ENCODE measurements at places on chromosomes 2 and 18.

- DNase-seq, result no peak
These were observed 42.5 kb upstream of the GPR39 start for GRCh38 chr2:132374151-132374550.

GRCh38 chr2:8457699-8458502 lies 224.0 kb upstream of the ID2 start:
- DNase-seq, result no peak

GRCh38 chr2:239858179-239858578 lies 167.0 kb downstream of the NDUFA10 start:
- no peak for DNase-seq

DNA sequence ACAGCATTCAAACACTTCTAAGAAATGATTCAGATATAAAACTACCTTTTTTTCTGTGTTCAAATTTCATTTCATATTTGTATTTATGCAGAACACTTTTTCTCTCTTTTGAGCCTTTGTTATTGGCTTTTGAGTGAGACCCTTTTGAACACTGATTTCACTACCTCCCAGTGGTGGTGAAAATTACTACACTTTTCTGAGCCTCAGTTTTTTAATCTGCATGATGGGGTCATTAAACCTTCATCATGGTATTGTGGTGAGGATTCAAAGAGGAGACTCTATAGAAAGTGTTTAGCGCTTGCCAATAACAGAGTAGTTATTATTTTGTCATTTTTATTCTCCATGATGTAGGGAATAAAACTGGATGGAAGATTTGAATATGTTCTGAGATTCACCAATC lies 169.8 kb downstream of the THSD7B start:
- no peak for DNase-seq

DNA sequence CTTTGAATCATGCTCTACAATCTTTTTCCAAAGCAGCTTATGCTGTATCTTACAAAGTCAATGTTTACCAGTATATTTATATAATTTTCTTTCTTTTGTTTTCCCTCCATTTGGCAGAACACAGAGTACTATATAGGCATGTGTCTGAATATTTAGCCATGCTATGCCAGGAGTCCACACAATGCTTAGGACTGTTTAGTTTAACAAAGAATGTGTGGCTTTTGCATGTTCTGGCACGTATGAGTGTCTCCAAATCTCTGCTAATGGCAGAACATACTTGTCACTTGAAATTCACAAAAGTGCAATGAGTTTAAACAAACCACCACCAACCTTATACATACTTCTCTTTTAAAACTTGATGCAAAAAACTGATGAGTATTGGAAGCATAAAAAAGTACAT lies 268.0 kb downstream of the NR4A2 start:
- DNase-seq, result no peak

DNA sequence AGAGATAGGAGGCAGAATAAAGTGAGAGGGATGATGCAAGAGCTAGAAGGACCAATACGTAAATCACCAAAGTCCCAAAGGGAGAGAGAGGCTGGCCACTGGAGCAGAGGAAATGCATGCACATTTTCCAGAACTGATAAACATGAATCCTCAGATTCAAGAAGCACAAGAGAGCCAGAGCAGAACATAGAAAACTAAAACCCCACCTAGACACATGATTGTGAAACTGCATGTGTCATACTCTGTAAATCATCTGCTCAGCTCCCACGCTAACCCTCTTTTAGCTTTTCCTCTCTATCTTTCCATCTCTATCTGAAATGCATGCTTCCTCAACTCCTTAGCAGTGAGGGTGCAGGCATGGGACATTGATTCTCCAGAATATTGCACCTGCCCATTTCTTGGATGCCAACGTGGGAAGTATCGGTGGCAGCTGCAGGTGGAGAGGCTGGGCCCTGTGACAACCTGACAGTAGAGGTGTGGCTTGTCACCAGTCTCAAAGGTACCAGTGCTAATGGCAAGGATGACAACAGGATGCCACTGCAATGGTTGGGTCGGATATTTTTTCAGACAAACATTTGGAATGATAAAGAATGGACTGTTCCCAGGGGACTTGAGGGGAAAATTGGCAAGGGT lies 89.3 kb upstream of the OTOS start:
- DNase-seq, result peak; percentile 89

GRCh38 chr2:108945969-108946368 lies 43.1 kb downstream of the EDAR start:
- DNase-seq, result no peak

- DNase-seq, result peak; percentile 53
These were observed 77.5 kb downstream of the BIN1 start for GRCh38 chr2:127029350-127030051.

- no peak for DNase-seq
These were observed 182.2 kb upstream of the ZFP36L2 start for GRCh38 chr2:43408407-43409160.

- DNase-seq, result no peak
These were observed 47.9 kb downstream of the RBMS1 start for GRCh38 chr2:160445673-160446072.

DNA sequence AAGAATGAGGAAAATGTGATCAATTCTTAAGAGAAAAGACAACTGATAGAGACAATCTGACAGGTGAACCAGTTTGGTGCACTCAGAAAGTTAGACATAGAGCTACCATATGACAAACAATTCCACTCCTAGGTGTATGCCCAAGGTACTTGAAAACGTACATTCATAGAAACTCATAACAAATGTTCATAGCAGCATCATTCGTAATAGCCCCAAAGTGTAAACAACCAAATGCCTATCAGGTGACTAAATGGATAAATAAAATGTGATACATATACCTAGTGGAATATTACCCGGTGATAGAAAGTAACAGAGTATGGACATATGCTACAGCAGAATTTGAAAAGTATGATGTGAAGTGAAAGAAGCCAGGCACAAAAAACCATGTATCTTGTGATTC lies 149.3 kb upstream of the TRIB2 start:
- no peak for DNase-seq

All from fibroblast of mammary gland (primary cell).